ENCODE measurements at places on chromosomes 13 and 19. TPM values are rescaled to one million over a fixed set of nuclear protein-coding genes. Genes with fewer than 3 reads are reported as not detected.

DNA sequence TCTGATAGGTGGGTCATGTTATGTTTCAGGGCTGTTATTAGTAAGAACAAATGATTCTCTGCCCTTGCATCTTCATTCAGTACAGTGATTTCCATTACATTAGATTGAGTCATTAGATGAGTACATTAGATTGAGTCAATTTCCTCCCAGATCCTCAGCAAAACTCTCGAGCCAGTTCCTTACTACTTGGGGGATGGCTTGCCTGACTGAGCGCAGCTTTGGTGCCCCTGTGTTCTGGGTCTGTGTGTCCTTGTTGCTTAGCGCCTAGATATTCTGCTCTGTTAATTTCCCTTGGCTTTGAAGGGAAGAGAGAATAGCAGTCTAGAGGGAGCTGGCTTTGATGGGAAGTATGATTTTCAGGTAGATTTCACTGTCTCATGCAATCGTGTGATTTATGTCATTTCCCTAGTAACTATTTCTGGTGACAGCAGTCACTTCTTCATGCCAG lies 19.1 kb upstream of the SCEL start:
- no peak for DNase-seq

DNA sequence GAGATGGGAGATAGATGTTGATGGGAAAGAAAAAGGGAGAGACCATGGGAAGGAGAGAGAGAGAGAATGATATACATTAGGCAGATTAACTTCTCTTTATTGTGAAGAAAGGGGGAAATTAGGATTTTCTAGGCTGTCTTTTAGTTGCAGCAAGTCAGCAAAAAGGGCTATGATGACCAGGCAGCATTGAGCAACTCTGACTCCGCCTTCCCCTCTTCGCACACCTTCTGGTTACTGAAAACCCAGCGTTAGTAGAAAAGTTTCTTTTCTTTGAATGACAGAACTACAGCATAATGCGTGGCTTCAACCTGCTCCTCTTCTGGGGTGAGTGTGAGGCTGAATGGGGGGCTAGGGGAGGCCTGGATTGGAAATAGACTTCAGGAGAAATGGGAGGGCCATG lies at the start of gene ADGRE1:
Gene ADGRE1, plus strand, starts transcription at position 264 of the 400 bp plus-strand sequence. Its CDS starts 30 bp downstream, at position 294.
- no peak for DNase-seq

- DNase-seq, result no peak
Observed at GRCh38 chr19:1087813-1088415, 7.3 kb downstream of the POLR2E start.

DNA sequence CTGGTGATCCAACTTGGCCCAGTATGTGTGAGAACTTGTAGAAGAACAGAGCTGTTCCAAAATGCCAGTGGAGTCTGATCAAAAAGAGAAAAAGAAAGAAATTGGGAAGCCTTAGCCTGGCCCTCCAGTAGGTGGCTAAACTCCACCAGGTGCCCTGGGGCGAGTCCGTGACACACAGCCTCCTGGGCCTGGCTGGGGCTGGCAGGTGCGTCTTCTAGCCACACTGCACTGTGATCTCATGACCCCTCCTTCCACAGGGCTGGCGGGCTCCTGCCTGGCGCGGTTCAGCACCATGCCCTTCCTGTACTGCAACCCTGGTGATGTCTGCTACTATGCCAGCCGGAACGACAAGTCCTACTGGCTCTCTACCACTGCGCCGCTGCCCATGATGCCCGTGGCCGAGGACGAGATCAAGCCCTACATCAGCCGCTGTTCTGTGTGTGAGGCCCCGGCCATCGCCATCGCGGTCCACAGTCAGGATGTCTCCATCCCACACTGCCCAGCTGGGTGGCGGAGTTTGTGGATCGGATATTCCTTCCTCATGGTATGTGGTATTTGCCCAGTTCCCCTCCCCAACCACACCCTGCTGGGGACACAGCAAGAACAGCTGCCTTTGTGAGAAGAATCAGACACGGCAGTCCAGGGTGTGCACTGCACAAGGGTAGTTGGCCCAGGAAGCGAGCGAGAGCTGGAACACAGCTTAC lies 53.7 kb downstream of the RAB20 start:
- DNase-seq, result peak; percentile 94

DNA sequence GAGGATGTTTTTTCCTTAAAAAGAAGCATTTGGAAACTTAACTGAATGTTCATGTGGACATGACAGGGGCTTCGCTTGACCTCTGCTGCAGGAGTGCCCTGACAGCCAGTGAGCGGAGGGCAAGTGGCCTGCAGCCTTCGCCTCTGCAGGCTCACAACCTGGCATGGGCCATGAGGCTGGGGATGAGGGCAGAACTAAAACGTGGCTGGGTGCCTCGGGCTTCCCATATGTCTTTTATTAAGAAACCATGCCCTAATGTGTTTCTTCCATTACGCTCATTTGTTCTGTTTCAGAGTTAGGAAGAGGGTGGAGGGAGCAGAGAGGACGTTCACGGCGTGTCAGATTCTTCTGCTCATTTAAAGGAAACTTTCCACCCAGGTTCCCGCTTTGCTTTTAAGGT lies 2.9 kb downstream of the ARHGEF7 start:
- DNase-seq, result no peak

DNA sequence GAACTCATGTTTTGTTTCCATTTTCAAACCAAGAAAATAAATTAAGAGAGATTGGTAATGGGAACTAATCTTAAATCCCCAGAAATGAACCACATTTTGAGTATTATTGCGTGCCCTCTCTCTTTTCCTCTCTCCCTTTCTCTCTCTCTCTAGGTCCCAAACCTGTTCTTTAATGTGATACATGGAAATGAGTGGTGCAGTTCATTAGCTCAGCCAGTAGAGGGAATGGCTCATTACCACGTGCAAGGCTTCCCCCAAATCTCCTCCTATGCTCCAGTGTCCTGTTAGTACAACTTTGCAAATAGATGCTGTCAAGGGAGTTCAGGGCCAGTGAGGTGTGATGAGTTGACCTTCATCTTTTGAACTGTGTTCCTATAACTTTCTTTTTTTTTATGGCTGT lies 178.4 kb downstream of the FGF9 start:
- DNase-seq, result no peak

DNA sequence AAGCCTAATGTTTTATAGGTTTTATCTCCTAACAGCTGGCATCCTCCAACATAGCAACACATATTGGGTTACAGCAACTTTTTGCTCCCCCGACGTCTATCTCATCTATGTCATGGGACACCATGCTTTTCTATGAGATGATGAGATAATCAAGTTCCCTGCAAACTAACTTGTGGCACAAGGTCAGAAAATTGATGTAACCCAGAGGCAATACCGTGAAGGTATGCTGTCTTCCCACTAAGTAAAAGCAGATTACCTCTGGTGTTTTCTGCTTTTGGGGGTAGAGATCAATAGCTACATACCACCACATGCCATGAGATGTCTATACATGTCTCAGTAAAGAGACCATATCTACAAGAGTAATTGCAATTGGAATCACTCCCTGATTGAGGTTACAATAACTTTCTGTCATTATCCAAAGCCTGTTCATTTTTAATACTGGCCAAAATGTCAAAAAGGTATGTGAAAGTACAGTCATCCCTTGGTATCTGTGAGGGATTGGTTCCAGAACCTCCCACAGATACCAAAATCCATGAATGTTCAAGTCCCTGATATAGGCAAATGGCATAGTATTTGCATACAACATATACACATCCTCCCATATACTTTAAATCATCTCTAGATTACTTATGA lies 131.3 kb downstream of the CYSLTR2 start:
- DNase-seq, result no peak

DNA sequence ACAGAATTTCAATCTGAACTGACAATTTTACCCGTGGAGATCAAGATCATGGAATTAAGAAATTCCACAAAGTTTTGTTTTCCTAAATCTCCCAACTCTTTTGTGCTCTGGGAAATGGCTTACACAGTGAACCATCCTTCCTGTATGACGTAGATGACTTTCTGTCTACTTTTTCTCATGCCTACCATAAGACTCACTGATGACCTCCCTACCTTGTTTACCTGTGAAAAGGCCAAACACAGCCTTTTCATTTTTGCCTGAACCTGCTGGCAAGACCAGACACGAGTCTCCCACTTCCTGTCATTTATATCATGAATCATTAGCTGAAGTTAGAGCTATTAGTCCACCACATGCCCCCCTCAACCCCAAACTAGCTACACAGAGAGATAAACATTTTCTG lies 4.6 kb upstream of the KBTBD6 start:
- no peak for DNase-seq

Gene ELF1
- 31.2 TPM for total RNA-seq

Gene CCDC194
- not detected for total RNA-seq
